ENCODE measurements at places on chromosomes 3 and 15. TPM values are rescaled to one million over a fixed set of nuclear protein-coding genes. Genes with fewer than 3 reads are reported as not detected.

- no peak for DNase-seq
These were observed 107.5 kb upstream of the GALNT15 start for GRCh38 chr3:16066975-16067374.

DNA sequence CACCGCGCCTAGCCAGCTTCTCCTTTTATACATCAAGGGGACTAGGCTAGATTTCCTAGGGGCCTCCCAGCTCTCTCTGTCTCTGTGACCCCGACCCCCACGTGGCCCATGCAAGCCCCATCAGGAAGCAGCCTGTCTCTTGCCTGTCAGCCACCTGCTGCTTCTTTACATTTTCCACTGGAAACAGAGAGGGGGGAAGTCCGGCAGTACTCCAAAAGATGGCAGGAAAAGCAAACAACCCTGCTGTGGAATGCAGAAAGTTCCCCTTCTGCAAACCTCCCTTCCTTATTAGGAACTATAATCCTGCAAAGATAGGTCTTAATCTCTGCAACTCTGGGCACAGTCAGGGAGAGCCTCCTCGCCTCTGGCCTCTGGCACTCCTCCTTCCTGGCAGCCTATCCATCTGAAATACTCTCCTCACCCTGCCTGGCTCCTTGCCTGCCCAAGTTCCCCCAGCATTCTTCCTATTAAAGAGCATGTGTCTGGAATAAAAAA lies 47.4 kb upstream of the HACD2 start:
- DNase-seq, result no peak

The DGKG gene
- total RNA-seq, result 1.6 TPM

The LACTB gene
- total RNA-seq, result 25.0 TPM

The SHF gene
- 6.0 TPM for total RNA-seq

Data from lower leg skin (tissue), 4 donors.